ENCODE measurements at places on chromosomes 3 and 15.

GRCh38 chr15:70427167-70428120 lies 329.7 kb upstream of the TLE3 start:
- DNase-seq = no peak

GRCh38 chr3:187678726-187679268 lies 8.6 kb upstream of the SST start:
- DNase-seq = peak; percentile 58

DNA sequence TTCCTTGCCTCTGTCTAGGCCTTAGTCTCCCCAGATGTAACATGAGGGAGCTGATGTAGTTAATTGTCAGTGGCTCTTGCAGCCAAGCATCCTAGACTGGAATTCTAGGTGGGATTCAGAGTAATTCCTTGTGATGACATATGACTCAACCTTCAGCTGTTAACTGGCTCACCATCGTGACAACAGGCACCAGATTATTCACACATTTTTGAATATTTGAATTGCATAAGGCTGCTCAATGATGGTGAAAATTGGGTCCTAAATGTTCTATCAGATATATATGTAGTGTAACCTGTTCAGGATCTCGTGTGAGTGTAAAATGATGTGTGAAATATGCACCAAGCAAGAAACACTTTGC lies 405.1 kb downstream of the LPP start:
- DNase-seq = no peak

DNA sequence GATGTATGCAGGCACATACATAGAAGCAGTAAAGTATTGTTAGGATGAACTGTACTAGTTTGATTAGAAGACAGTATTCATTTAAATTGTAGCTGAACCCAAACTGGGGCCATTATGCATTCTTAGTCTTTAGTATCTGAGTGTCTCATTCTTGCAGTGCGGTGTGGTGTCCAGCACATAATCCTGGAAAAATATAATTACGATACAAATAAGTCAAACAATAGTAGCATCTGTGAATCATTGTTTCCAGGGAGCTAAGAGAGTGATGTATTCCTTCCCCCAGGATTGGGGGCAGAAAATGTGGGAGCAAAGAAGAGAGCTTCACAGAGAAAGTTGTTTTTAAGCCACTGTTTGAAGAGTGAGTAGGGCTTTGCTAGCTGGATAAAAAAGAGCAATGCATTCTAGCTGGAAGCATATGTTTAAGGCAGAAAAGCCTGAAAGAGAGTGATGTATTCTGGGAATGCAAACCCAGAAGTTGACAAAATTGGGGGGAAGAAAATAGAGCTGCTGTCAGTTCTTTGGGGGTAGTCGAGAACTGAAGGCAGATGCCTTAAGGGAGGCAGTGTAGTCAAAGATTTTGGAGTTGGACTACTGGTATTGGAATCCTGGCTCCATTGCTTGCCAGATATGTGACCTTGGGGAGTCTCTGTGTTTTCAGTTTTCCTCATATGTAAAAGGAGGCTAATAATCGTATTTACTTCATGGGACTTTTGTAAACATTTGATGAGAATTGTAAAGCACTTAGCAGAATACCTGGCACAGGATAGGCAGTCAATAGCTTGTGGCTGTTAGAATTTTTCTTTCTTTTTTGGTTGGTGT lies 14.1 kb downstream of the SLMAP start:
- DNase-seq = no peak

GRCh38 chr15:58447271-58448010 lies 15.7 kb downstream of the LIPC start:
- DNase-seq = no peak

- no peak for DNase-seq
Measured at GRCh38 chr3:136577791-136578190, 174.4 kb downstream of the STAG1 start.

- DNase-seq = no peak
Measured at GRCh38 chr3:11093823-11094340, 60.4 kb upstream of the HRH1 start.

DNA sequence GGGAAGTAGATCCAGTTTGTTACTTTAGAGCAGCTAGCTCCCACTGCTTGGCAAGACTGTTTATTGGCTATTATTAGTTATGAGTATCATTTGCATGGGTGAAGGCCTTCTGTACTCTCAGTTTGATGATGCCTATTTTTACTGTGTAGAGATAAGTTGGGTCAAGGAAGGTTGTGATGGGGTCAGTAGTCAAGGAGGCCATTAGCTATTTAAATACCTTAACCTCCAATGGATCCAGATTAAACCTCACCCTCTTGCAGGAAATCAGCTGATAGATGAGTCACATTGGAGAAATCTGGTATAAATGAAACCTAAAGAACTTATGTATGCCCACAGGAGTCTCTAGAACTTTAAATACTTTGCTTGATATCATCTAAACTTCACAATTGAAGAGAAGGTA lies 45.0 kb downstream of the THBS1 start:
- no peak for DNase-seq

DNA sequence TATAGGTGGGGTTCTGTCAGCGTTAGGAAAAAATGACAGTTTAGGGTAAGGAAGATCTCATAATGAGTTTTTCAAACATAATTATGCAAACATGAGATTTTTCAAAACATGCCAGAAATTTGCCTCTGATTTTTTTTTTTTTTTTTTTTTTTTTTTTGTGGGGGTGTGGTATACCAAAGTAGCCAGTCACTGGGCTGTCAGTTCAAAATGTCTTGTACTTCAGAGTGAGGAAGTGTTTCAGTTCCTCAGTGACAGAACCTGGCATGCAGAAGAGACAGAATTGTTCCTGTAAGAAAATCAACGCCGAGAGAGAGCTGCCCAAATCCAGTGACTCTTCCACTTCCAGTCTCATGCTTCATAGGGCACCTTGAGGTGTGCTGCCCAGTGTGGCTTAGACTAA lies 9.7 kb downstream of the NCBP2 start:
- no peak for DNase-seq

GRCh38 chr3:154095832-154096421 lies 25.3 kb upstream of the ARHGEF26 start:
- peak; percentile 8 for DNase-seq

GRCh38 chr15:39837454-39837853 lies 54.8 kb upstream of the FSIP1 start:
- no peak for DNase-seq

DNA sequence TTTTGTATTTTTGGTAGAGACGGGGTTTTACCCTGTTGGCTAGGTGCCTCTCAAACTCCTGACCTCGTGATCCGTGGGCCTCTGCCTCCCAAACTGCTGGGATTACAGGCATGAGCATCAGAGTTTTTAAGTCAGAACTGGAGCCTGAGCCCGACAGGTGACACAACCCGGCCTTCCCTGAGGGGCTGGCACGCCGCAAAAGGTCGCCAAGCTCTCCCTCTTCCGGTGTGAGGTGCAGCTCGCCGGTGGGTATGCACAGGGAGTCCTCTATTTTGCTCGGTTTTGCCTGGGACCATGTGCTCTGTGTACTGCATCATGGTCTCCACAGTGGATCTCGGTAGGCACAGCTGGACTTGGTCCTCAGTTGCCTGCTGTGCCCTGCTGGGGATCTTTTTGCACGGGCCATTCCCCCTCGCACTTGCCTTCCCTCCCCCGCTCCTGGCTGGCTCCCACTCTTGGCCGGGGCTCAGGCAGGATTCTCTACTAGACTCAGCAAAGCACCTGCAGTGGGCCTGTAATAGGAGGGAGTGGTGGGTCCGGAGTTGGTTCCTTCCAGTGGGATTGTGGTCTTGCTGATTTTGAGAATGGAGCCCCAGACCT lies 101.2 kb upstream of the KLF13 start:
- no peak for DNase-seq

DNA sequence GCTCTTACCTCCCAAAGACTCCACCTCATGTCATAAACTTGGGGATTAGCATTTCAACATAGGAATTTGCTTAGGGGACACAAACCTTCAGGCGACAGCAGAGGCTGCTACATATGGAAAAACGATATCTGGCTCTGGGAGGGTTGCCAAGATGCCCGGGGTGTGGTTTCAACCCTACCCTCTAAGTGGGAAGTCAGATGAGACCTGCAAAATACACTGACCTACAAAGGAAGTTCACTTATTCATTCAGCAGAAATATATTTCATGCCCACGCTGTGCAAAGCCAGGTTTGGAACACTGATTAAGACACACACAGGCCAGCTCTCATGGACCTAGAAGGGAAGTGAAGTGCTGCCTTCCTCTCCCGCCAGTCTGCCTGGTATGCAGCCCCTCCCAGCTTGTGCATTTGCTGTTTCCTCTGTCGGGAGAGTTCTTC lies 239.3 kb downstream of the FEZF2 start:
- peak; percentile 79 for DNase-seq

DNA sequence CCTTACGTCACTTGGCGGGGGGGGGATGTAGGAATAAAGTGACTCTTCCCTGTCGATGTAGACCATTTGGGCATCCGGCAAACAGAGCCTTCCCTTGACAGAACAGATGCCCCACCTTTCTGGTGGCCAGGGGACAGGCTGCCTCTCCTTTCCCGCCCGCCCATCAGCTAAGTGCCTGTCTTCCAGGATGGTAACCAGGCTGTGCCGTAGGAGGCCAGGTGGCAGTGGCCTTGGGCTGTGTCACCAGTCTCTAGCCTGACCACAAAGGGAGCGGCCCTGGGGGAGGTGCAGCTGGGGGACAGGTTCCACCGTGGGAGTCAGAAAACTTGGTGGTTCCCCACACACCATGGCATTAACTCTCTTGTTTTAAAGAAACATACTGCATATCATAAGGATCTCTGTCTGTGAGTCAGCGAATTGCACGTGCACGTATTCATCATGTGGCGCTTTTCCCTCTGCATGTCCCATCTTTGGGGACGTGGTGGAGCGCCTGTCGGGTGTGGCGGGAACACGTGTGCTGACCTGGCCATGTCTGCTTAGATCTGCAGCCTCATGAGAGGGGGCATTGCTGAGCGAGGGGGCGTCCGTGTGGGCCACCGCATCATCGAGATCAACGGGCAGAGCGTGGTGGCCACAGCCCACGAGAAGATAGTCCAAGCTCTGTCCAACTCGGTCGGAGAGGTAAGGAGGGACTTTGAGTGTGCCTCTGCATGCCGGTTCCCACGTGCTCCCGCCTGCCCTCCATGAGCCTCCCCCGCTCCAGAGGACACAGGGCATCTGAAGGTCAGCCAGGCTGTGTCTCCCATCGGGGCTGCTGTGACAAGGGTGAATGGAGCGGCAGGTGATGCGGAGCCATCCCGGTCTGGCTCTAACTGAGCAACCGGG lies 156.0 kb downstream of the NSMCE3 start:
- DNase-seq = no peak

- no peak for DNase-seq
Measured at GRCh38 chr15:96595951-96596350, 265.5 kb downstream of the NR2F2 start.

GRCh38 chr3:82202269-82202668 lies 440.8 kb upstream of the GBE1 start:
- no peak for DNase-seq
